ENCODE measurements at places on chromosomes 6 and 20.

- no peak overlapping the region for H3K27ac ChIP-seq
- H3K4me3 ChIP-seq, result no peak overlapping the region
- no peaks in the 10 kb centered on the region for H3K4me1 ChIP-seq
- no peak for DNase-seq
- H3K36me3 ChIP-seq, result no peaks in the 10 kb centered on the region
- H3K27me3 ChIP-seq, result no peaks in the 10 kb centered on the region
Observed at GRCh38 chr20:873875-874607, 40.5 kb downstream of the FAM110A start.

DNA sequence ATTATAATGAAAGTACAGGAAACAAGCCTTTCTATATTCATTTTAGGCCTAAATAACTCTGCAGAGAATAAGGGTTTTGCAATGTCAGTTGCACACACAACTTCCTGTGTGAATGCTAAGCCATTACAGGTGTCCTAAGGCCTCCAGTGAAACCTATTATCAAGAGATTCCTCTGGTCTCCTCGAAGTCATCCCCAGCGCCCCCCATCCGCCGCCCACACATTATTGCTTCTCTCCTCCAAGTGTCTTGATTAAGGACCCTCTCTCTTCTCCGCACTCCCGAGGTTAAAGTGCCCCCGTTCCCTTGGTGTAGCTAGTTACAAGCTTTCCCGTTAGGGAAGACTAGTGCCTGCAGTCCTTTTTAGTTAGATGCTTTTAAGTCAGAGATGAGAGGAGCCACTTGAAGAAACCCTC, 1.3 kb downstream of the HIVEP2 start:
- DNase-seq, result peak; percentile 30
- H3K4me3 ChIP-seq, result peak overlapping the region; percentile 94
- H3K27me3 ChIP-seq, result no peaks in the 10 kb centered on the region
- H3K36me3 ChIP-seq, result no peaks in the 10 kb centered on the region
- H3K27ac ChIP-seq, result peak overlapping the region; percentile 100

DNA sequence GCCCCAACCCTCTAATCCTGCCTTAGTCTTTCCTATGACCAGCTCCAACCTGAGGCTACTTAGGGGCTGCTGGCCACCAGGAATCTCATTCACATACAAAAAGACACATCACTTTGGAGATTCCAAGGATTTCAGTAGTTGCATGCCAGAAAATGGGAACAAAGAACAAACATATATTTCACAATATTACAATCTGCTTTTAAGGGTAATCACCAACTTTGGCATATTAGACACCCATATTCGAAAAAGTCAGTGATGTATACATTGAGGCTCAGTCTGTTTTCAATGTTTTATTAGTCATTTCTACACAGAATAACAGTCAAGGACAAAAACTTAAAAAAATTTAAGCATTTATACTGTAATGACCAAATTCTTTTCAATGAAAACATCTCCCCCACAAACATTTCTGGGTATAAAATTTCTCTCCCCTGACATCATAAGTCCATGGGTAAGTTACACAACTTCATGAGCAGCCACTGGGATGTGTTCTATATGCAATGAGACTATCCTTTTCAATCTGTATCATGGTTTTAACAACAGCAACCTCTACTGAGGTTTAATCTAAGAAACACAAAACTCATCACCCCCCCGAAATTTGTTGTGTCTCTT, 103.5 kb downstream of the MAP7 start:
- H3K4me1 ChIP-seq, result no peaks in the 10 kb centered on the region
- no peak for DNase-seq
- H3K27me3 ChIP-seq, result peaks cover 4% of the 10 kb centered on the region
- no peaks in the 10 kb centered on the region for H3K36me3 ChIP-seq
- H3K27ac ChIP-seq, result no peak overlapping the region

DNA sequence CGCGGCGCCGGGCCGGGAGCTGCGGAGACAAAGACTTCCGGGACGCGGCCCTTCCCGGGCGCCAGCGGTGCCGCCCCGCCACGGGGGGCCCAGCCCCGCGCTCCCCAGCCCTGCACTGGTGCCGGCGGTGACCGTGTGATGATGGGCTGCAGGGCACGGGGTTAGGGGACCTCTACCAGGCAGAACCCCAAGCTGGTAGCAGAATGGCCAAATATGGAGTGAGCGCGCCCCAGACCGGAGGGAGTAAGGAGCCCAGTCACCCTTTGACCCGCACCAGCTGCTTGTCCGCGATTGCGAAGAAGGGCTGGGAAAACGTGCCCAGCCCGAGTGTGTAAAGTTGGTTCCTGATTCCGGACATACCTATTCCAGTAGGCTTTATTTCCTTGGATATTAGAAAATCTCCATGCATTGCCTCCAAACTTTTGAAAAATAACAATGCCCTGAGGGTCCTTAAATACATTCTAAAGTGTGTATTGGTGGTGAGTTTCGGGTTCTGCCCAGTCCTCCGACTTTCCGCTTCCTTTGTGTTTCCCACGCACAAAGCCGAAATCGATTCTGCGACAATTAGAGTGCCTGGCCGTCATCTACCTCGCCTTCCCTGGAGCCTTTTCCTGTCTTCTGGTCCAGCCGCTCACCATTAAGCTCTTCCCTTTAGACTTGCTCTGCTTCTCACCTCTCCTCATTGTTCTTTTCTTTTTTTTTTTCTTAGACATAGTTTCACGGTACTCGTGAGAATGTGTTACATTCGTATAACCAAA, 1.1 kb downstream of the ABRACL start:
- DNase-seq, result peak; percentile 5
- H3K4me1 ChIP-seq, result peaks cover 20% of the 10 kb centered on the region
- peak overlapping the region; percentile 8 for H3K27ac ChIP-seq
- peaks cover 14% of the 10 kb centered on the region for H3K36me3 ChIP-seq

DNA sequence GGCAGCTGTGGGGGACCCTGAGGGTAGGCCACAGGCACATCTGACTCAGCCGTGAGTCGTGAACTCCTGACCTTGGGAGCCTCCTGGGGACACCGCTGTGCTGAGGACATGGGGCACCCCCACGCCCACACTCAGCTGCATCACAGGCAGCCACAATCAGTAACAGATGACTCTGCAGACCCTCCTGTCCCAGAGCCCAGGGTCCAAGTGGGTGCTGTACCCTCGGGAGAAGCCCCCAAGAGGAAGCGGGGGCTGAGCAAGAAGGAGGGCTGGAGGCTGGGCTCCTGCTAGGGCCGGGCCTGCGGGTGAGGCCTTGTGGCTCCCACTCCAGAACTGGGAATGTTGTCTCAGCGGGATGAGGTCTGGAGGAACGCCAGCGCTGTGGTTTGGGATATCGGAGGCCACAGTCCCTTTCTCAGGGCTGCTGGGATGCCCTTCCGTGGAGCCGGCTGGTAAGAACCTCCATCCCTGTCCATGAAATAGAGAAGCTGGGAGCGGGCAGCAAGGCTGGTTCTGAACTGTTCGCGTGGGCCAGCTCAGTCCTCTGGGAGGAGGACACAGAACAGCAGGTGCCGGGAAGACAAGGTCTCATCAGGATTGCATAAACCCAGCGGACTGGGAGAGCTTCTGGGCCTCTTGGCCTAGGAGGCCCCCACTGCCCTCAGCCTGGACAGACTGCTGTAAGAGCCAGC, 3.1 kb upstream of the LAMA5 start:
- H3K27me3 ChIP-seq, result peaks cover 37% of the 10 kb centered on the region
- no peak for DNase-seq
- peaks cover 26% of the 10 kb centered on the region for H3K4me1 ChIP-seq
- no peak overlapping the region for H3K27ac ChIP-seq

GRCh38 chr6:129055796-129056195, 172.9 kb downstream of the LAMA2 start:
- no peaks in the 10 kb centered on the region for H3K4me1 ChIP-seq
- no peak overlapping the region for H3K4me3 ChIP-seq
- no peaks in the 10 kb centered on the region for H3K36me3 ChIP-seq
- H3K27ac ChIP-seq, result no peak overlapping the region
- no peak for DNase-seq

DNA sequence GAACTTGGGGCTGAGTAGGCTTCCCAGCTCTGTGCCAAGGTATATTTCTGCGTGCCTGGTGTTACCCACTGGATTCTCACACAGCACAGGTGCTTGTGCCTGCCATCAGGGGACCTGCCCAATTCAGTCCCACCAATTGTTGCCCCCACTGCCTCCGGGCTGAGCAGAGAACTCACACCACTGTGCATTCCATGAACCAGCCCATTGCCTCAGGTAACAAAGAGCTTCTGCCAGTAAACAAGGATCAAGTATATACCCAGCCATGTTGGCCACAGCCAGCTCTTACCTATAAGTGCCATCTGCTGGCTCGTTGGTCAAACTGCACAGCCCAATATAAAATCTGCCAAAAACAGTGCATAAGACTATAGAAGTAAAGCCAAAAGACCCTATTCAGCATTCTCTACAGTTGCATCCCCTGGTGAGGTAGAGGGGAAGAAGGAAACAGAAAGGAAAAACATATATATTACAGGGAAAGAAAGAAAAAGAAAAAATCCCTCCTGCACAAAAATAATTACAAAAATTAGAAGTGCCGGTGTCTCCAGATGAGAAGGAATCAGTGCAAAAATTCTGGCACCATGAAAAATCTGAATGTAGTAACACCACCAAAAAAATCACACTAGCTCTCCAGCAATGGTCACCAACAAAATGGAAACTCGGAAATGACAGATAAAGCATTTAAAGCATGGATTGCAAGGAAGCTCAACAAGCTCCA, 241.4 kb downstream of the IBTK start:
- no peak overlapping the region for H3K27ac ChIP-seq
- H3K27me3 ChIP-seq, result no peaks in the 10 kb centered on the region
- H3K4me3 ChIP-seq, result no peak overlapping the region

DNA sequence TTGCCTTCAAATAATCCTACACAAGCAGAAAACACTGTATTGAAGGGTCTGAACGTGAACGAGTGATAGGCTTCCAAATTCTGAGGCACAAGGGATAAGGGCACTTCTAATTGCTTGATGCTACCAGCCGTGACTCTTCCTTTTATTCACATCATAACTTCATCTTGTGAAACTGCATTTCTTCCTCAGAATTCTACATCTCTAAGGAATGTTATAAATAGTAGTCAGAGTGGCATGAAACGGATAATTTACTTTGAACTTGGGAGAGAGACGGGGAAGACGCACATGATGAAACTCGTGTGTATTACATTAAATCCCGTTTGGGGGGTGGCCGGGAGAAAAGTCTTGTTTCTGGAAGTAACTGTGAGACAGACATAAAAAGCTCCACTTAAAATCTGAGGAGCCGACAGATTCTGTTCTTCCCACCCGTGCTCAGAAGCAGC, 754 bp downstream of the HDDC2 start:
- peak overlapping the region; percentile 64 for H3K4me3 ChIP-seq
- no peak for DNase-seq
- peaks cover 24% of the 10 kb centered on the region for H3K36me3 ChIP-seq
- no peaks in the 10 kb centered on the region for H3K27me3 ChIP-seq

- no peak overlapping the region for H3K27ac ChIP-seq
- no peaks in the 10 kb centered on the region for H3K4me1 ChIP-seq
- H3K27me3 ChIP-seq, result no peaks in the 10 kb centered on the region
- H3K36me3 ChIP-seq, result no peaks in the 10 kb centered on the region
Observed at GRCh38 chr20:53801609-53802370, 208.2 kb upstream of the ZNF217 start.

GRCh38 chr6:111715321-111715720, 109.6 kb upstream of the TRAF3IP2 start:
- H3K4me1 ChIP-seq, result peaks cover 59% of the 10 kb centered on the region
- H3K27ac ChIP-seq, result peak overlapping the region; percentile 24
- H3K27me3 ChIP-seq, result no peaks in the 10 kb centered on the region
- peak; percentile 71 for DNase-seq

- no peak overlapping the region for H3K27ac ChIP-seq
- H3K4me1 ChIP-seq, result peaks cover 6% of the 10 kb centered on the region
- no peaks in the 10 kb centered on the region for H3K36me3 ChIP-seq
- no peak overlapping the region for H3K4me3 ChIP-seq
Observed at GRCh38 chr6:154994836-154995253, 270 bp upstream of the TIAM2 start.

GRCh38 chr6:72798196-72798595, 176.3 kb downstream of the KCNQ5 start:
- no peaks in the 10 kb centered on the region for H3K36me3 ChIP-seq
- H3K27ac ChIP-seq, result no peak overlapping the region
- no peak overlapping the region for H3K4me3 ChIP-seq

GRCh38 chr20:9927224-9927623, 88.3 kb upstream of the PAK5 start:
- H3K4me3 ChIP-seq, result no peak overlapping the region
- H3K27ac ChIP-seq, result no peak overlapping the region
- H3K36me3 ChIP-seq, result no peaks in the 10 kb centered on the region
- H3K4me1 ChIP-seq, result no peaks in the 10 kb centered on the region

GRCh38 chr20:45502561-45502960, 12.9 kb downstream of the SPINT3 start:
- no peak overlapping the region for H3K4me3 ChIP-seq
- DNase-seq, result no peak
- no peak overlapping the region for H3K27ac ChIP-seq
- H3K36me3 ChIP-seq, result no peaks in the 10 kb centered on the region
- H3K27me3 ChIP-seq, result peaks cover 11% of the 10 kb centered on the region

DNA sequence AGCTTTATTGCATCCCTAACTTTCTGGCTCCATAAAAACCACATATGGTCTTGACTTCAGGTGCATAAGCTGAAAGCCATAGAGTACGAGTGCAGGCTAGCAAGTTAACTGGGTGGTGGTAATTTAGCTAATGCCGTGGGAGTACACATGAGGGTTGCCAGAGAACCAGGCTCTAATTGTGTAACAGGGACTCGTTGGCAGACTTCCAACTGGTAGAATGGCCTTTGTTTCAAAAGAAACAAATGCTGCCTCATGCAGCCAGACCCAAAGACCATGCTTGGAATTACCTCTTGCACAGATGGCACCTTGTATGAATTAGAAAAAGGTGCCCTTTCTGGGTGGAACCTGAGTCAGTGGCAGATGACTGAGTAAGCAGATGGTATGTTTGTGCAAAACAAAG, 73.2 kb downstream of the LY86 start:
- H3K4me1 ChIP-seq, result peaks cover 8% of the 10 kb centered on the region
- no peak overlapping the region for H3K27ac ChIP-seq
- H3K27me3 ChIP-seq, result no peaks in the 10 kb centered on the region
- H3K4me3 ChIP-seq, result no peak overlapping the region
- no peaks in the 10 kb centered on the region for H3K36me3 ChIP-seq
- peak; percentile 35 for DNase-seq

- no peaks in the 10 kb centered on the region for H3K27me3 ChIP-seq
- H3K36me3 ChIP-seq, result no peaks in the 10 kb centered on the region
- H3K27ac ChIP-seq, result no peak overlapping the region
- no peak for DNase-seq
Observed at GRCh38 chr6:71349976-71350615, 61.5 kb downstream of the OGFRL1 start.

All from CD4-positive, alpha-beta T cell (primary cell).